ENCODE measurements at places on chromosomes 6 and 20.

- DNase-seq: no peak
Observed at GRCh38 chr6:169811072-169811471, 59.6 kb downstream of the ERMARD start.

DNA sequence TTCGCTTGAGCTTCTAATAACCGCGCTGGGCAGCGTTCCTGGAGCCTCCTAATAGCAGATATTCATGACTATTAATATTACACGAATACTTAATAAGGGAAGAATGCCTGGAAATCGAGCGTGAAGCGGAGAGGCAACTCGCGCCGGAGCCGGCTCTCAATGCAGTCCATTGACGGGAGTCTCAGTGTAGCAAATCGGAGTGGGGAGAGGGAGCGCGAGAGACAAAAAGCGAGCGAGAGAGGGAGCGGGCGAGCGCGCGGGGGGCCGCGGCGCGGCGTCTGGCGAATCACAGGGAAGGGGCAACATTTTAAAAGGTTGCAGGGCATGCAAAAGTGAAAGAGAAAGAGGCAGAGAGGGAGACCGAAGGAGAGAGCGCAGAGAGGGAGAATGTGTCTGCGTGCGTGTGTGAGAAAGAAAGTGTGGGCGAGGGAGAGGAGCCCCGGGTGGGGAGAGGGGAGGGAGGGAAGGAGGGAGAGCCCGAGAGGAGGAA, 2.9 kb downstream of the TFAP2A start:
- peak; percentile 64 for DNase-seq

- no peak for DNase-seq
Observed at GRCh38 chr20:23139524-23139923, 53.4 kb upstream of the CD93 start.

DNA sequence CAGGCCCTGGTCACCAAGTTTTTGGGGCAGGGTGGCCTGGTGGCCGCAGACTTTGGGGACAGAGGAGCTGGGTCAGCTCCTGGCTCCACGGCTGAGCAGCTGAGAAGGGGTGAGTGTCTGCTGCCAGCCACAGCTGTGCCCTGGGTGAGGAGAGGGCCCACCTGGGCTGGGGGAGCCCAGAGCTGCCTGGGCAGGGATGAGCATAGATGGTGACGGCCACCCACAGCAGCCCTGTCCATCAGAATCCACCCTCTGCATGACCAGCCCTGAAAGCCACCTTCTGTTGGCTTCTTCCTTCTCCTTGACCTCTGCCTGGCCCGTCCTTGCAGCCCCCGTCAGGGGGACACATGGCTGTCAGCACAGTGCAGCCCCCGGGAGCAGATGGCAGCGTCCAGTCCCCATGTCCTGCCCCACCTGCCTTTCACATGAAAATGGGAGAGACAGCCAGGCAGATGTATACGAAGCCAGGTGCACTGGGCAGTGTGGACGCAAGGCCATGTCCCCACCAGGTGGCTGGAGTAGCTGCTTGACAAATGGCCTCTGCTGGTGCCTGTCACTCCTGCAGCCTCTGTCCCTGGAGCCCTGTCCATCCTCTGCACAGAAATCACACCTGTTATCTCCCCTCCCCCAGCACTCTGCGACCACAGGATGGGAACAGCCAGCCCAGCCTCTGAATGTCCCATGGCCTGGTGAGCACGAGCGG, 220.8 kb downstream of the PREX1 start:
- DNase-seq: no peak

- DNase-seq: no peak
Observed at GRCh38 chr6:118299457-118299856, 248.6 kb upstream of the PLN start.
